Foreskin fibroblast (primary cell): ENCODE measurements at places on chromosomes 3 and 15.

DNA sequence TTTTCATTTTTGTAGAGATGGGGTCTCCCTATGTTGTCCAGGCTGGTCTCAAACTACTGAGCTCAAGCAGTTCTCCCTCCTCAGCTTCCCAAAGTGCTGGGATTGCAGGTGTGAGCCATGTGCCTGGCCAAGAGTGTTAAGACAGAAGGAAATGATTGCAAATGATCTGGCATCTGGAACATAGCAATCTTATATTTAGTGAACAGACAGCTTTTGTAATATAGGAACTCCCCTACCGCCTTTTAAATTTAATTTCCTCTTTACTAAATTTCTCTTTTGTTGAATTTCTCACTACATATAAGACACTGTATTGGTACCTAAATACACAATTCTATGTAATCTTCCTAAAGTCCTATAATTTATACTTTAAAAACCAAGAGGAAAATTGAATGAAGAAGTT is 13.1 kb downstream of the ANO10 start:
- DNase-seq = no peak

GRCh38 chr3:189637750-189638149 is 6.6 kb downstream of the TP63 start:
- no peak for DNase-seq

GRCh38 chr3:132735589-132735988 is 13.4 kb upstream of the NPHP3 start:
- DNase-seq = no peak

DNA sequence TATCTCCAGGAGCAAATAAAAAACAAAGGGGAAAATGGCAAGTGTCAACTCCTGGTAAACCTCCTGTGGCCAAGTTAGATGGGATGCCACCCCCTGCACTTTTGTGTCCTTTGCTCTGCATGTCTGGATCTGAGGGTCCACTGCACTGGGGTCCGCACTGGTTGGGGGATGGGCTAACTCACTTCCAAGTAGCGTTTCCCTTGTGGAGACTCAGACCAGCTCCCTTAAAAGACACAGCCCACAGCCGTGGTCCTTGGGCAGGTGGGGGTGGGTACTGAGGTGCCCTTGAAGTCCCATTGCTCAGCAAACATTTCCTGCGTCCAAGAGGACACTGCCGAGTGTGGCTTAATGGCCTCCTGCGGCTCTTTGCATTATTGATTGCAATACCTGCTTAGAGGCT is 188.2 kb downstream of the MEGF11 start:
- no peak for DNase-seq

- no peak for DNase-seq
These were observed 228.9 kb downstream of the CD47 start for GRCh38 chr3:107861904-107862303.
